ENCODE measurements at places on chromosomes 7 and 10.

DNA sequence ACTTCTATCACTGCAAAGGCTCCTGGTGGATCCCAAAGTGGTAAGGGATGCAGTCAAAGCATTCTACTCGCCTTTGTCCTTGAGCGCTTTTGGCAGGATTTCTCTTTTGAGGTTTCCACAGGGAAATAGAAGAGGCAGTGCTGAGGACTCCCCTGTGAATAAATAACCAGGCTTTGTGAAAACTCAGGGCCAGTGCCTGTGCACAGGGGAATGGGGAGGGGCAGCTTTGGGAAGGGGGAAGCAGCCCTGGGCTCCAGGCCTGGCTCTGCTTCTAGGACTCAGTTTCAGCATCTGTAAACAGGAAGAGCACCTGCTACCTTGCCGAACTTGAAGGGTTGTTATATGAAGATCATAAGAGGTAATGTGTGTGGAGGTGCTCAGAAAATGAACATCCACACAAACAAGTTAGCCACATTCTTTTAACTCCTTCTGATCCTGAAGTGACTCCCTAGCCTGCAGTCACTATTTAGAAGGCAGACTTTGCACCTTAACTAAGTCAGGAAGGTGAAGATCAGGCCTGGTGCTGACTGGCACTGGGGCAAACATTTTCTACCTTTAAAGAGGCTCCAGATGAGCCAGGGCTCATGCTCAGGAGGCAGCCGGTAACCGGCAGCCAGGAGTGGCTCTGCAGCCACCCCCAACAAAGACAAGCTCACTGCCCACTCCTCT is 22.5 kb upstream of the MMP21 start:
- DNase-seq: no peak

- DNase-seq: no peak
Measured at GRCh38 chr10:14125564-14125963, 205.2 kb downstream of the FRMD4A start.

DNA sequence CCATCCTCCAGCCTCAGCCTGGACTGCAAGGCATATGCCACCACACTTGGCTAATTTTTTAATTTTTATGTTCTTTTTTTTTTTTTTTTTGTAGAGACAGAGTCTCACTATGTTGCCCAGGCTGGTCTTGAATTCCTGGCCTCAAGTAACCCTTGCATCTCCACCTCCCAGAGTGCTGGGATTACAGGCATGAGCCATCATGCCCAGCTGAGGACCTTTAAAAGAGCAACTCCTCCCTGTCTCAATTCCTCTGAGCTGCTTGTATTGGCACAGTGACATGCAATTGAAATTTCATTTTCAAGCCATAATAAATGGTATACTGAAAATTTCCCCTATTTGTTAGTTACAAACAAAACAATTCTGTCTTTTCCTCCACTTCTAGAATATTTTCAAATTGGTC is 19.5 kb downstream of the DNAJB9 start:
- no peak for DNase-seq

DNA sequence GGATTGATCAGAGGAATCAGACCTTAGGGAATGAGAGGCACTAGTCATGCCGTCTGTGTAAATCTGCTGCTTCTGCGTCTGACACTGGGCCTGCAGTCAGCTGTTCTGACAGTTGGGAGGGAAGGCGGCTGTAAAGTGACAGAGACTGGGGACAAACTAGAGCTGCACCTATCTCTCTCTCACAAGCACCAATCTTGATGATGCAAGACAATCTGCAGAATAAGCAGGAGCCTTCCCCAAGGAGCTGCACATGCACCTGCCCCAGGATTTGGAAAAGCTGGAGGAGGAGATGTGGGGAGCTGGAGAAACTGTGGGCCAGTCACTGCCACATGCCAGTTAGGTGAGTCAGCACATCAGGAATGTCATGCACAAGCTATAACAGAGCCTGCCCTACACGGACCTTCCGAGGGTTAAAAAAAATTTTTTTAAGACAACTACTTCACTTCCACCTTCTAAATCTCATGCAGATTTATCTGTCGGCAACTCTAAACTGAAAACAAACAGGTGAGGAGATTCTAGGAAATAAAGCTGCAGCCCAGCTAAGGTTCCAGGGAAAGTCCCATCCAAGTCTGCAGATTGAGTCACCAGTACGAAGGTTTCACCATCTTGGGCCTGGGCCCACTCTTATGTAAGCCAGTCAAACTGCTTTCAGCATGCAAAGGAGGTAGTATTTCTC is 39.2 kb downstream of the ENO4 start:
- peak; percentile 40 for DNase-seq

DNA sequence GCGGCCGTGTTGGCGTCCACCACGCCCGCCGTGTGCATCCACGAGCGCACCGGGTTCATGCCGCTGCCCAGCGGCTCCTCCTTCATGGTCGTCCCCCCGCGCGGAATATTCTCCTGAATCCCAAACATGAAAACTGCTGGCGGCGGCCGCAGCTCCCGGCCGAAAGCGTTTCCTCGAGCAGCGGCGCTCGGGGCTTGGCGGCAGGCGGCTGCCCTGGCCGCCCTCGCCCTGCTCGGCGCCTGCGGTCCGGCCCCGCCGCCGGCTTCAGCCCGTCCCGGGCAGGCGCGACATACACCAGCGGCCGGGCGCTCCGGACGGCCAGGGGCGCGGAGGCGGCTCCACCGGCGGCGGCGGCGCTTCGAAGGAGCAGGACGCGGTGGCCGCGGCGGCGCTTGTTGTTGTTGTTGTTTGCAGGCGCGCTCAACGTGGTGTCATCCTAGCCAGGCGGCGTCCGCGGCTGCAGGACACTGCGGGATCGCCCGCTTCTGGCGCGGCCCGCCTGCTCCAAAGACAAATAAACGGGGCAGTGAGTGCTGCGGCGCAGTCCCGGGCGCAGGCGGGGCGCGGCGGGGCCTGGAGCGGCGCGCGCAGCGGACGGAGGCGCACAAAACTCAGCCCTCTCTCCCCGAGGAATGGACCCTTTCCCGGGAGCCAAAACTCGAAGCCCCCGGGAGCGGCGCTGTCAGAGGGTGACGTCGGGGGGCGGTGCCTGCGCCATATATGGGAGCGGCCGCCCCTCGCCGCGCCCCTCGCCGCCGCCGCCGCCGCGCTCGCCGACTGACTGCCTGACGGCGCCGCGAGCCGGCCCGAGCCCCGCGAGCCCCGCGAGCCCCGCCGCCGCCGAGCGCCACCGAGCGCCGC is at the start of gene EBF3:
EBF3 (minus strand) TSS at position 634 of the 861 bp plus-strand sequence; CDS start at position 128, 506 bp downstream.
- peak; percentile 81 for DNase-seq

DNA sequence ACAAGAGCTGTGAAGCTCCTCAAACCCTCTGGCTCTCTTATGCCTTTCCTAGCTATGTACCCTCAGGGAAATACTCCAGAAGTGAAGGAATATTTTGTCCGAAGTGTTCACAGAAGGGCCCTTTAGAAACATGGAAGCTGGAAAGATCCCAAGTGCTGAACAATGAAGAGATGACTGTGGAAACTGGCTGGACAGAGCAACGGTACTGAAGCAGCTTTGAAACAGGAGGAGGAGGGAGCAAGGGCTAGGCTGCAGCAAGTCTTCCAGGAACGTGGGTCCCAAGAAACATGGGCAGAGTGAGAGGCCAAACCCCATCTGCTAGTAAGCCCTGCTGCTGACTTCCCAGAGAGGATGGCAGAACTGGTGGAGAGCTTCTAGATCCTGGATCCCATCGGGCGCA is 3.0 kb upstream of the PSAP start:
- DNase-seq: no peak

DNA sequence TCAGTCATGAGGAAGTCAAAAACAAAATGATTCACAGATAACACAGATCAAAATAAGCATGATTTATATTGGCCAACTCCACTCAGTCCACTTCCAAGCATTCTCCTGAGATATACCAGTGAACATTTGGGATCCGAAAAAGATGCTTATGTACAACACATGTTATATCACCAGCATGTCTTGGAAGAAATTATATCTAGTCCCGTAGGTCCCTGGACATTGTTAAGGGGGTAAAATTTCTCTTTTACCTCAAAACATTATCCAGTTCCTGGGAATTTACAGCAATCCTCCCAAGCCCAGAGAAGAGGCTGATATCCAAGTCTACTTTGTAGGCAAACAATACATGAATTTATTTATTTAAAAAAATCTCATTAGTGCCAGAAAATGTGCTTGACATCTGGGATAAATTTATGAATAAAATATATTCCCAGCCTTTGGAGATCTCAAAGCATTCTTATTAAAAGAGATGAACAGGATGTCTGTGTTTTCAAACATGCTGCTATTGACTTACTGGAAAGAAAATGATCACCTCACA is 582.2 kb upstream of the ZWINT start:
- DNase-seq: no peak

GRCh38 chr10:70843776-70844489 is 28.2 kb downstream of the SGPL1 start:
- DNase-seq: no peak

Data from NCI-H2171 treated with DMSO at 0.1 percent for 48 hours (cell line).